ENCODE measurements at places on chromosomes 2 and 18.

DNA sequence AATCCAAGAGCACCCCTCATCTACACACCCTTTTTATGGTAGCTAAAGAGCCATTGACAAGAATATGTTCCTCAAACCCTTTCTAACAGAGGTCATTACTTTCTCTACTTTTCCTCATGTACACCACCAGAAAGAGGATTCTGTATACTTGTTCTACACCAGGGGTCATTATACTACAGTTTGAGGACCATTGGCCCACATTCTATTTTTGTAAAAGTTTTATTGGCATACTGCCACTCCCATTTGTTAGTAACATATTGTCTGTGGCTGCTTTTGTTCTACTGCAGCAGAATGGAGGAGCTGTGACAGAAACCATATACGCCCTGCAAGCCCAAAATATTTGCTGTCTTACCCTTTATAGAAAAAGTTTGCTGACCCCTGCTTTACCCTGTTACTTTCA lies 14.3 kb downstream of the HTR2B start:
- DNase-seq: peak; percentile 74

GRCh38 chr2:217987391-217987790 lies 15.4 kb downstream of the TNS1 start:
- no peak for DNase-seq

- DNase-seq: no peak
Observed at GRCh38 chr2:107936433-107937359, 49.6 kb upstream of the SLC5A7 start.

- no peak for DNase-seq
Observed at GRCh38 chr18:76484749-76485387, 10.2 kb downstream of the ZNF516 start.

- no peak for DNase-seq
Observed at GRCh38 chr2:15839426-15840124, 100.8 kb upstream of the MYCN start.

DNA sequence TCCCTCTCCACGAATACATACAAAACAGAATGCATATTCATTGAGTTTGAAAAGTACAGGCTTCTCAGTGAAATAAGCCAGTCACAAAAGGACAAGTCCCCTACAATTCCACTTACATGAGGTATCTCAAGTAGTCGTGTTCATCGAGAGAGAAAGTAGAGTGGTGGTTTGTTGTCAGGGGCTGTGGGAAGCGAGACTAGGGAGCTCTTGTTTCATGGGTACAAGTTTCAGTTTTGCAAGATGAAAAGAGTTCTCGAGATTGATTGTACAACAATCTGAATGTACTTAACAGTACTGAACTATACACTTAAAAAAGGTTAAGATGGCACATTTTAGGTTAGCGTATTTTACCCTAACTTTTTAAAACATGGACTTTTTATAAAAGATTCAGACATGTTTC lies 71.5 kb upstream of the TTC39C start:
- no peak for DNase-seq

GRCh38 chr2:17615728-17616351 lies 75.3 kb downstream of the VSNL1 start:
- DNase-seq: peak; percentile 81

DNA sequence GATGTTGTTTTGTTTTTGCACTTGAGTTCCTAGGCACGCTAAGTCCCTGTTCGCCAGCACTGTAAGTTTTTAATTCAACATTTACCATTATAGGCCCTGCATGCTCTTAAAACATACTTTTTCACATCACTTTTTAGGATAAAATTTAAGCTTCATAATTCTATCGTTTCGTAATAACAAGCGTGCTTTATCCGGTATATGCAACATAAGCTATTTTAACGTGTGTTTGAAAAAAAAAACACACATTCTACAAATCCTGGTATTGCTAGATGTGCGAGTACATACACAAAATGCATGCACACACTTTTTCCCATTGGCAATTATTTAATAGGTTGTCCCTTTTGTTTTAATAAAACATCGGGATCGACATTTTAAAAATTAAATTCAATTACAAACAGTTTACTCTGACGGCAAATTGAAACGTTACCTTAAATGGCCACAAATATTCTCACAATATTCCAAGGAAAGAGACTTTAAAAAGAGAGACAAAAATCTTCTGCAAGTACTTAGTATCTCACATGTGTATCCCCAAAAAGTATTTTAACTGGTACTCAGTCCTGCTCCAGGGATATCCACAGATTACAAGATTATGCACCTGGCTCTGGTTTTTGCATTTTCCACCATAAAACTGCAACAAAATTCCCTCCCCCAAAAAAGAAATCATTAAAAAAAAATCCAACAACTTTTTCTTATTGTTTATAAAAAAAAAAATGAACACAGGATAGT lies 1.0 kb upstream of the TCF4 start:
- no peak for DNase-seq

DNA sequence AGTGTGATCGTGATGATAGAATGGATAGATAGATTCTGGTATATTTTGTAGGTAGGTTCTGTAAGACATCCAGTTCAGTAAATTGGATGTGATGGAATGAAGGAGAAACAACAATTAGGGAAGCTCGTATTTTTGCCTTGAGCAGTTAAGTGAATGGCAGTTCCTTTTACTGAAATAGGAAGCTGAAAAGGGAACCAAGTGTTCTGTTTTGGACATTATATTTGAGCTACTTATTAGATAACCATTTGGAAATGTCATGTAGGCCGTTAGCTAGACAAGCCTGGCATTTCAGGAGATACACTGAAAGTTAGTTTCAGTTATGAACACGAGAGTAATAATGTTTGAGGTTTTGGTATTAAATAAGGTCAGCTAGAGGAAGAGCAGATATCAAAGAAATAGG lies 41.5 kb downstream of the MARCHF7 start:
- DNase-seq: no peak

GRCh38 chr18:12318857-12319256 lies 10.8 kb downstream of the TUBB6 start:
- no peak for DNase-seq

- no peak for DNase-seq
Observed at GRCh38 chr2:35784777-35785176, 570.8 kb upstream of the CRIM1 start.

DNA sequence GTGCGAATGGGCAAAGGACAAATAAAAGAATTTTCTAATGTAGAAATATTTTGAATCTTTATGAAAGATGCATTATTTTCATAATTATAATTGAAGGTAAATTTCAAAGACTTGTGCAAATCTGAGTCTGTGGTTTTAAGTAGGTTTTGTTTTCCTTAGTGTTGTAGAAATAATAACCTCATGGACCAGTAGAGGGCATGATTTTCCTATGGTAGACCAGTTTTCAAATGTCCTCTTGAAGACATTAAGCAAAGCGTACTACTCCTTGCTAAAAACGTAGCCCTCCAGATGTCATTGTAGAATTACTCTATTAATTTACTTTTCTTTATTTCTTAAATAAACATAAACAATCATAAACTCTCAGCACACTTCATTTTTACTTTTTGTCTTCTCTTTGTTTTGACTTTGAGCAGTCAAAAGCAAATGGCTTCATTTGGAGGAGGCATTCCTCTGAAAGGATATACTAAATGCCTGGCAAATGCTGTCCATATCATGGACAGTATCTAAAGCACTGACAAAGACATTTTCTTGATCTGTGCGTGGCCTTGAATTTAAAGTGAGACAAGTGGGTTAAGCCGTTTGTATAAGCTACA lies 85.8 kb upstream of the FAM237A start:
- DNase-seq: peak; percentile 40

GRCh38 chr2:9206991-9207640 lies 504 bp downstream of the ASAP2 start:
- DNase-seq: no peak

DNA sequence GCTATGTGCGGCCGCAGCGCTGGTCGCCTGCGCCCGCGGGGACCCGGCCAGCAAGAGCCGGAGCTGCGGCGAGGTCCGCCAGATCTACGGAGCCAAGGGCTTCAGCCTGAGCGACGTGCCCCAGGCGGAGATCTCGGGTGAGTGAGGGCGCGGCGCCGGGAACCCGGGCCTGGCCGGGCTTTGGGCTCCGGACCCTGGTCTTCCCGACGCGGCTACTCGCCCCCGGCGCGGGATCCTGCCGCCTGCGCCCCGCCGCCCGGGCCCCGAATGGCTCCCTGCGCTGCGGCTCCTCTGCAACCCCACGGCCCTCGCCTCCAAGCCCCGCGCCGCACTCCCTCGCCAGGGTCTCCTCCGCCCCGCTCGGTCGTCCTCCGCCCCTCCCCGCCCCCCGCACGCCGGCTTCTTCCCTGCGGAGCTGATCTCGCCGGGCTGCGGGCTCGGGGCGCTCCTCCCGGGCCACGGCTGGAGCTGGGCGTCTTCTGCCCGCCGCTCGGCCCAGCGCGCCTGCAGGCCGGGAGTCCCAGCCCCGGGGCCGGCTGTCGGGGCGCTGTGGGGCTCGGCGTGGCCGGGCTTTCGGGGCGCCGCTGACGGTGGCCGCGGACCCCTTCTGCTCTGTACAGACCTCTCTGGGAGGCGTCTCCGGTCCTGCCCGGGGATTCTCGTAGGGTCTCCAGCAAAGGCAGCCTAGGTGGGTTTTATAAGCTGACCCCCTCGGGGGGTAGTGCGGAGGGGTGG lies 652 bp downstream of the GPC1 start:
- DNase-seq: no peak

DNA sequence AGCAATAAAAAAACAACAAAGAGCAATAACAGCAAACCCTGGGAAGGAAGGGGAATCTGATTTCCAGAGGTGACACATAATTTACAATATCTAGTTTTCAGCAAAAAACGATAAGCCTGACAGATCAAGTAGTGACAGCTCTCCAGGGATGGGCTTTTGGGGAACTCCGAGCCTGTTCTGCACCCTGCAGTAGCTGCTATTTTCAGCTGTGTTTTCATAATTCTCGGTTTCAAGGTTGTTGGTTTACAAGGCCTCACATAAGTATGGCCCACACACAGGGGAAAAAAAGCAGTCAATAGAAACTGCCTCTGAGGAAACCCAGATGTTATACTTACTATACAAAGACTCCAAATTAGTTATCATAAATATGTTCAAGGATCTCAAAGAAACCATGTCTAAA lies 67.7 kb upstream of the CTLA4 start:
- DNase-seq: no peak

DNA sequence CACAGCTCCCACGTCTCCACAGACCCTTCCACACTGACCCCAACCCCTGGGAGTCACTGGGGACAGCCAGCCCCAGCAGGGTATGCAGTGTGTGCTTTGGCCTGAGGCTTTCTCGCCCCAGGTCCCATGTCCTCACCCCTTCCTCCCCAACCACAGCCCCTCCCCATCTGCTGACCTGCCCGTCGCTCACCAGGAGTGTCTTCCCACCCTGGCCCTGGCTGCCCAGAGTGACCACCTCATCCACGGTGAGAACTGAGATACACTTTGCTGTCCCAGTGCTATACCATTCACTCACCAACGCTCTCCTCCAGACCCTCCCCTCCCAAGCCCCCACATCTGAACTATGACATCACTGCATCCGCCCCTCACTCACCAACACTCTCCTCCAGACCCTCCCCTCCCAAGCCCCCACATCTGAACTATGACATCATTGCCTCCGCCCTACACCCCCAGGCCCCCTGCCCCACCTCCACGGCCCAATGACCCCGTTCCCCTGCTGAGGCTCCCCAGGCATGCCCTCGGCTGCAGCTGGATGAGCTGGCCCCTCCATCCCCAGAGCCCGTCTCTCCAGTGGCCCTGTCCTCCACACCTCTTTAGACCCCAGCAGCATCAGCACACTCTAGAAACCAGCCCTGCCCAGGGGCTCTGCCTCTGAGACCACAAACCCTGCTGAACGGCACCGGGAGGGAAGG lies 55.2 kb downstream of the ANKMY1 start:
- DNase-seq: no peak

DNA sequence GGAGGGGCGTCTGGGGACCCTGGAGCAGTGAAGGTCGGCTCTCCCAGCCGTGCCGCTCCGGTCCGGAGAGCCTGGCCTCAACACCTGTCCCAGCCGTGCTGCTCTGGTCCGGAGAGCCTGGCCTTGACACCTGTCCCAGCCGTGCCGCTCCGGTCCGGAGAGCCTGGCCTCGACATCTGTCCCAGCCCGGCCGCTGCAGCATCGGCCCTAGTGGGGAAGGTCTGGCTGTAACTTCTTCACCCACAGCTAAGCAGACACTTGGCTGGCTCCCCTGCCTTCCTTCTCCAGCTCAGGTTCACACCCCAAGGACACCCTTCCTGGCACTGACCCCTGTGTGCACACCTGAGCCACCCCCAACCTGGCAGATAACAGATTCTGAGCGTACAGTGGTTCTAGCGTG lies 4.6 kb downstream of the KCNG2 start:
- no peak for DNase-seq

DNA sequence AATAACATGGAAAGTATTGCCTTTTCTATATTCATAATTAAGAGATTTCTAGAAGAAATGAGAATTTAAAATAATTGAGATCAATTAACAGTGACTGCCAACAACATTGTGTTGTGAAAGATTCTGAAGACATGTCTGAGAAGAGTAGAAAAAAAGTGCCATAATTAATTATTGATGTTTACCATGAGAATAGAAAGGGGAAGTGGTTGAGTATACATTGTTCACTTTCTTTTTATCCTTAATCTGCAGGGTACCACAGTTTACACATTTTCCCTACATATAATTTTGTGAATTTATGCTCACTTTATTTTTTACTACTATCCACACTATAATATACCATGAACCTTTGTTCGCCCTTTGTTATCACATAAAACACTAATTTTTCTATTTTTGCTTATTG lies 47.1 kb upstream of the UBE2E3 start:
- no peak for DNase-seq

DNA sequence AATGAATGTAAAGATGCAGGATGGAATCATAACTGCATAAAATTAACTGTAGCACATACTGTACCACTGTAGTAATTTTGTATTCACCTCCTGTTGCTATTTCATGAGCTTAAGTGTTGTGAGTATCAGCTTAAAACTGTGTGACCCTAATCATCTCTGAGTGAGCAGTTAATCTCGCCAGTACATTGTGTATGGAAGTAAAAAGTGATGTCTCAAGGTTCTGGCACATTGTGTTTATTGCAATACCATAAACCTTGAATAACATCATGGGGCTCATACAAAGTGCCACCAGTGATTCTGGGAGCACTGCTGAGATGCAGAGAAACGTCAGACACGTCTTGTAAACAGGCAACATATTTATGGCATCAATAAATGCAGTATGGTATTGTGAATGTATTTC lies 124.5 kb downstream of the PMAIP1 start:
- DNase-seq: no peak

DNA sequence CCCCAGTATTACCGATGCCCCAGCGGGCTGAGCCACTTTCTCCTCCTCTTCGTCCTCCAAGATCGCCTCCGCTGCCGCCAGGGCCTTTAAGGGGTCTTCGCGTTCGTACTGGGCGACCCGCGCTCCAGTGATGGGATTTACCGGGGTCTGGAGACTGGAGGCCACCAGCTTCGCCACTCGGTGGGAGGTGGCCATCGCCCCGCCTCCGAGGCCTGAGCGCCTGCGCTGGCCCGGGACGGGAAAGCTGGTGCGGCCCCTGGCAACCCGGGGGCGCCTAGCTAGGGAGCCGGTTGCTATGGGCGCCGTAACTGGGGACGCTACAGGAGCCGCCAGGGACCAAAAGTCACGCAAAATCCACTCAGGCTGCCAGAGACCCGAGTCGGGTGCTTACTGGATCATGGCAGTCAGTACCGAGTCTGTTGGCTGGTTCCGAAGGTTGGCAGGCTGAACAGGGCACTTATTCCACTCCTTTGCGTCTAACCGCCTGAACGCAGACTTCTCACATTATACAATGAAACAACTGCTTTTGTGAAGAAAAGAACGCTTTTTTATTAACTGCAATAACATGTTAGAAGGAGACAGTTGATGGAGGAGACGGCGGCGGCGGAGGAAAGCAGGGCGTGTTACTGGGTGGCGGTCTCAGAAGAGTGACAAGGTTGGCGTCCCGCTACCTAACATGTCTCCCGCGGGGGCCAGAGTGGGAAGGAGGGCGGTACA lies at the start of gene FAM161A:
Gene FAM161A, minus strand, starts transcription at position 214 of the 717 bp plus-strand sequence. Its CDS starts 19 bp downstream, at position 195.
- peak; percentile 86 for DNase-seq

- DNase-seq: no peak
Observed at GRCh38 chr2:211435331-211435730, 878.9 kb downstream of the CPS1 start.
